Kidney capillary endothelial cell (primary cell): ENCODE measurements at places on chromosomes 1 and 21.

- no peak for DNase-seq
Observed at GRCh38 chr1:39328095-39328494, 123.6 kb downstream of the MACF1 start.

- DNase-seq, result no peak
Observed at GRCh38 chr1:152112101-152112884, 3.0 kb downstream of the TCHH start.

- no peak for DNase-seq
Observed at GRCh38 chr1:154874465-154874864, 4.4 kb upstream of the KCNN3 start.

GRCh38 chr1:175757381-175758015, 14.1 kb upstream of the TNR start:
- DNase-seq, result no peak

- DNase-seq, result no peak
Observed at GRCh38 chr1:182270731-182271130, 120.9 kb downstream of the GLUL start.
